Prostate gland (tissue), 2 donors: ENCODE measurements at places on chromosomes 2 and 18.

GRCh38 chr2:143230506-143231253 is 101.5 kb downstream of the ARHGAP15 start:
- no peak for DNase-seq

DNA sequence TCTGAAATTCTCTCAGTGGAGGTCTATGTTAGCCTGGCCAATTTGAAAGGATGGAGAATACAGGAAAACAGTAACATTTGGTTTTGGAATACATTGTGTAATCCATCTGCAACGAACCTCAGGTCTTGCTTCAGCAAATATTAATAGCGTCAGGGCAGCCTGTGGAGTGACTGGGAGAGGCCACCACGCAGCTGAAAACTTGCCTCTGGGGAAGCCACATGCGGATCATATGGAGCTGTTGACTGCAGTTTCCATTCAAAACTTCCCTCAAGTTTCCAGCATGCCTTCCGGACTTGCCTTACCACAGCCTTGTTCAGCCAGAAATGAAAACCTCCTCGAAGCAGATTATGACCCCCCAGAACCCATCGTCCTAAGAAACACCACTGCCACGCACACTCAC is 25.7 kb downstream of the BCL11A start:
- DNase-seq = no peak

DNA sequence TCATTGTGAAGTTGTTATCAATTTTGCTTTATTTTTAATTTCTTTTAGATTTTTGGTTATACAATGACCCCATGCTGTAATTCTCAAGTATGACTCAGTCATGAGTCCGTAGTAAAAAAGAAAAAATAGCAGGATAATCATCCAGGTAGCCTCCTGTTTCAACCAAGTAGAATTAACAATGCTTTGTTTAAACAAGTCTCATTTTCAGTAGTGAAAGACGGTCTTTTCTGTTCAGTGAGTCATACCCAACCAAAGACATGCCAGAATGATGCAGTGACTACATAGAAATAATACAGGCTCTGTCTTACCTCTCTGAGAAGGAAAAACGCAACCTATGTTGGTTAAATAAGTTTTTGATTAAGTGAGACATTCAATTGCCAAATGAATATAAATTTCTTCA is 67.8 kb upstream of the DSC1 start:
- DNase-seq = no peak

DNA sequence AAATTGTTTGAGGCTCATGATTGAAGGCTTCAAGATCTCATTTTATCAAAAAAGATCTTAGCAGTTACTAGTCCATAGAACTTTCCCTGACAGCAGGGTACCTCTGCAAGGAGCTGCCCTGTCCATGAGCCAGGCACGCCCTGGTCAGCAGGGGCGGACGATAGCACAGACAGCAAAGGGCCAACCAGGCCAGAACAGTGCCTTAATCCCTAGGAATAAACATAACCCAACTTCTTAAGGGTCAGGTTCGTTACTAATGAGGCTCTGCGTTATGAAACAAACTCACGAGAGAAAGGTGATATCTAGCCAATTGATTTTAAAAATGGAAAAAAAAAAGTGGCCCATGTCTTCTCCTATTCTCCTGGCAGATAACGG is 59.2 kb downstream of the BCL2 start:
- DNase-seq = no peak

DNA sequence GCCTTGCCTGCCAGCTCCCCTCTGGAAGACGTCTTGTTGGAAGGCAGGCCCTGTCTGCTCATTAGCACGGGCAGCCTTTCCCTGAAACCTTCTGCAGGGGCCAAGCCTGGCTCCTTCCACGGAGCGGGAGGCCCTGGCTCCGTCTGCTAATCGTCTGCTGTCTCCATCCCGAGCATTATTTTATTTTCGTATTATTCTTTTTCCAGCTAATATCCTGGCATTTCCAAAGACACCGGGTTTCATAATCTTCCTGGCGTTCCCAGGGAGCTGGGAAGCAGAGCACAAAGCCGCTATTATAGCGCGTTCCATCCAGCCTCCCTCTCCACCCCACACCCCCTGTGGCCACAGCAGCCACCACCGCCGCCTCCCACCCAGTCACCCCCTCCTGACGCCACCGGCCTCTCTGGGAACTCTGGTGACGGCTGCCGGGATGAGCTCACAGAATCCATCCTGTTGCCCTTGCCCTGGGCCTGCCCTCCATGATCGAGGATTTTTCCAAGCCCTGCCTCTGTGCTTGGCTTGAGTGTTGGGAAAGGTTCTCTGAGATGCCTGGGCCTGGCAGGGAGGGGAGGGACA is 125.5 kb downstream of the DYSF start:
- DNase-seq = no peak

GRCh38 chr2:148027822-148028221 is 6.9 kb downstream of the MBD5 start:
- no peak for DNase-seq

DNA sequence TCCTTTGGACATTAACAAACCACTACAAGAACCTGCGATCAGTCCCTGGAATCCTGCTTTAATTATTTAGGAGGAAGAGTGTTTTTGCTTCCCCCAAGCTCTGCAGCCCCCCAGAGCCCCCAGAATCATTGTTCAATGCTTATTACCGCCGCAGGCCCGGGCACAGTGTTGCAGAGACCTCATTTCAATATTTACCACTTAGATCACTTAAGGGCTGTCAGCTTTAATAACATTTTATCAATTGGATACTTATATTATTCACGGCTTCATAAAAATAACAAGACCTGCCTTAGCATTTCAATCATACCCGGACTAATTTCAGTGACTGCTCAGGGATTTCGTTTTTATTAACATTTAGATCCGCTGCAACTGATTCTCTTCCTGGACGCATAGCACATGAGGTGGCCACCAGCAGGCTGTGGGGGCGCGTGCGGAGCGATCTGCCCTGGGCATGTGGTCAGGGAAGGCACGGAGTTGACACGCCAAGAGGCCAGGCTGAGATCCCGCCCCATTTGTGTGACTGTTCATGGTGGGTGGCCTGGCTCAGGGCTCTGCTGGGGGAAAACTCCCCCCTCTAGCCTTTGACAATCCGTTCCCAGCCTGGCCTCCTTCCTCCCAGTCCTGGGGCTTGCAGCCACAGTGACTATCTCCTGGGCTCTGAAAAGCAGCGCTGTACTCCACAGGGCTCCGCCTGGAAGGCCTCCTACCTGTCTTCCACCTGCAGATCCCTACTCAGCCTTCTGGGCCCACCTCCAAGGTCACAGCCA is 267.6 kb downstream of the SRBD1 start:
- DNase-seq = no peak

DNA sequence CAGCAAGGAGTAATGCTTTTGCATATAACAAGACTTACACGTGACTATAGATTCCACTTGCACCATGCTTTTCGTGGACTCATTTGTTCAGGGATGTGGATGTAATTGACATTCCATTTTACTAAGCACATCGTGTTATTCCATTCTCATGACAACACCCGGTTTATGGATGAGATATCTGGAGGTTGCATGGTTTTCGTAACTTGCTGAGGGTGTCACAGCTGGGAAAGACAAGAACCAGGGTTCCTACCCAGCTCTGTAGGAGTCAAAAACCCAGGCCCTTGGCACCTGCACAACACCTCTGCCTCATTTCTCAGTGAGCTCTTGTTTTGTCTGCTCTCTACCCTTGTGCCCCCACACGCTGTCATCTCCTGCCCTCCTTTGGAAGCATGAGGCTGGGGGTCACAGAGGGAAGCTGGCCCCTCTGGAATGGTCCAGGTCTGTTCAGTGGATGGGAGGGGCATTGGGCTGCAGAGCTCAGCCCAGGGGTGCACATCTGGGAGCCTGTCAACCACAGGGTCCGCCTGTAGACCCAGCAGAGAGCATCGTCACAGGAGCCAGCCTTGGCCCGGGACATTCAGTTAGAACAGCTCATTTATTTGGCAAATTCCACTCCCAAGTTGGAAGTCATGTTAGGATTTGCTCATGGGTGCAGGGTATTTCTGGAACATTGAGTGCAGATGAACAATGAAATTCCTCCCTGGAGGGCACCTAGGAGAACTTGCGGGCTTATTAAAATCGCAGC is 120.1 kb upstream of the TWIST2 start:
- no peak for DNase-seq

DNA sequence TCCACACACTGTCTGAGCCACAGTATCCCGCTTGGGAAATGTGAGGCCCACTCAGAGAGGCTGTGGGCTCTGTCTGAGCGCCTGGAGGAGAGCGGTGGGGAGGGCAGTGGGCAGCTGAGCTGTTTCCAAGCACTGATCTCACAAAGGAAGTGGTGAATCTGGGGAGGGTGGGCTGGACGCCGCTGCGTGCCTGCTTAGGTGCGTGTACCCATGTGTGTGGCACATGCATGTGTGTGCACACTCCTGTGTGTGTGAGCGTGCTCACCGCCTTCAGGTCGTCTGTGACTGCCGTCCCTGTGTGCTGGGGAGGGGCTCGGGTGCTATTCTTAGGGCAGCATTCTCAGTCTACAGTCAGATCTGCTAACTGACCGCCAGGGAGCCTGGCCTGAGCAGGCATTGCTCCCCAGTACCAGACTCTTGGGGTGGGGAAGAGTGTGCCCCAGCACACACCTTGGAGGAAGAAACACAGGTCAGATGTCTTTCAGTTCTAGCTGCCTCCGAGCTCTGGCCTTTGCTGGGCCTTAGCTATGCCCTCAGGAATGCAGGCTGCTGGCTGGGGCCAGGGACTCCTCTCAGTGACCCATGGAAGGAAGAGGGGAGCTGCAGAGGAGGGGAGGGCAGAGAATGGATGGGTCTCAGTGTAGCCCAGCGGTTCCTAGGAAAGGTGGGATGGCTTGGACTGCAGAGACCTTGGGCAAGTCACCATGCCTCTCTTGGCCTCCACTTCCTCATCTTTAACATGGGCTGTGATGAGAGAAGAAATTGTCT is 31.4 kb downstream of the KCNIP3 start:
- DNase-seq = no peak

GRCh38 chr2:101081375-101081907 is 69.7 kb downstream of the TBC1D8 start:
- DNase-seq = no peak

DNA sequence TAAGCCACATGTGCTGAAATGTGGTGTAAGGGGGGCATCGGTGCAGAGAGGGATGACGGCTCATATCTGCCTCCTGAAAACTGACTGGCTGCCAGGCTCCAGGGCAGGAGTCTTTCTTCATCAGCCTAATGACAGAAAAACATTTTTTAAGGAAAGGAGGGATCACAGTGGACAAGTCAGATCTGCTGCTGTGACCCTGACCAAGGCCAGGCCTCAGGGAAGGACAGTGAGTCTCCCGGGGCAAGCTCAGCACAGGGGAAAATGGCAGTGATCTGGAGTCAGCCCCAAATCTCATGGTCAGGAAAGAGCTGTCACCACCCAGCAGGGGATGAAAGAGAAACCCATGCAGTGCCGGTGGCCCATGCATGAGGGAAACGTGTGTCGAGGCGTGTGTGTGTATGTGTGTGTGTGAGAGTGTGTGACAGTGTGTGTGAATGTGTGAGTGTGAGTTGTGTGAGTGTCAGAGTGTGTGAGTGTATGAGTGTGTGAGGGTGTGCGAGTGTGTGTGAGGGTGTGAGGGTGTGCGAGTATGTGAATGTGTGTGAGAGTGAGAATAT is 134.5 kb downstream of the INHBB start:
- DNase-seq = no peak

- DNase-seq = no peak
Observed at GRCh38 chr2:231312066-231312465, 83.4 kb upstream of the B3GNT7 start.

GRCh38 chr2:38661306-38661705 is 4.6 kb upstream of the GALM start:
- DNase-seq = no peak

DNA sequence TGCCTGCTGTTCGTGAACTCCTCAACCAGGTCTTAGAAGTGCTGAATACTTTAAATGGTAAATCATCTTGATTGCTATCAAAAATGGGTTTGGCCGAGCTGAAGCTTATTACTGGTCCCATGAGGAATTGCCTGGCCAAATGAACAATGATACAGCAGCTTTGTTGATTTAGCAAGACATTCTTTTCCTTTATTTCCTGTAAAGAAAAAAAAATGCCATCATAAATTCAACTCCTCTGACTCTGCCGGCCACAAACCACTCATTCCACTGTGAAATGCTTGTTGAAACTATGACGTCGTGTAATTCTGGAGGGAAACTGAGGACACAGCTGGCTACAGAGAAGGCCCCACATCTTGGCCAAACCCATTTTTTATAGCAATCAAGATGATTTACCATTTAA is 74.2 kb upstream of the ID2 start:
- DNase-seq = no peak

GRCh38 chr2:135850892-135851668 is 14.1 kb upstream of the LCT start:
- DNase-seq = no peak

DNA sequence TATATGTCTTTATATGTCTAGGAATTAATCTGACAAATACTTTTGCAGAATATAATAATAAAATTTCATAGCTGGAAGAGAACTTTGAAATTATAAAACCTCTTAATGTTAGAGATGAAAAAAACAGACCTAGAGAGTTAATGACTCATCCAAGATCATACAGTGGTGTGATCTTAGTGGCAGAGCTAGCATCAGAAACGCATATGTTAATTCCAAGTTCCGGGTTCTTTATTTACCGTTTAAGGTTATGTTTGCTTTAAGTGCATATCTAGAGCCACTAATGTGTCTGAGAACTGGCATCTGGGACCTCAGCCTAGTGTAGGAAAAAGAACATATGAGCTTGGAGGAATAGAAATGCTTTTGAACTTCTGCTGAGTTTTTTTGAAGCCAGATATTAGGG is 24.3 kb downstream of the CERS6 start:
- no peak for DNase-seq

DNA sequence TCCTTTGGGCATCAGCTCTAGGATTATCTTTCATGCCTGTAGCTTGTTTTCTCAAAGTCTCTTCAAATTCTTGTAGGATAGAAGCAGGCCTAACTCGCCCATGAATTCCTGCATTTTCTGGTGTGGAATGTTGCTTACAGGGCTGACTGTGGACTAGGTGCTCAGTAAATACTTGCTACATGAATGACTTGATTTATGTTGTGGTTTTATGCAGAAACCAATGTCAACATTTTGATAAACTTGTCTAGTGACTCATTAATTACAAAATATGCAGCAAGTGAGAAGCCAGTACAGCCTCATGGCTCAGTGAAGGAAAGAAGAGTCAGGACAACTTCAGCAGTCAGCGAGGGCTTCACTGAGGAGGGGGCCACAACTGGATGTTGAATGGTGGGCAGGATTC is 110.6 kb upstream of the SIX2 start:
- DNase-seq = no peak

DNA sequence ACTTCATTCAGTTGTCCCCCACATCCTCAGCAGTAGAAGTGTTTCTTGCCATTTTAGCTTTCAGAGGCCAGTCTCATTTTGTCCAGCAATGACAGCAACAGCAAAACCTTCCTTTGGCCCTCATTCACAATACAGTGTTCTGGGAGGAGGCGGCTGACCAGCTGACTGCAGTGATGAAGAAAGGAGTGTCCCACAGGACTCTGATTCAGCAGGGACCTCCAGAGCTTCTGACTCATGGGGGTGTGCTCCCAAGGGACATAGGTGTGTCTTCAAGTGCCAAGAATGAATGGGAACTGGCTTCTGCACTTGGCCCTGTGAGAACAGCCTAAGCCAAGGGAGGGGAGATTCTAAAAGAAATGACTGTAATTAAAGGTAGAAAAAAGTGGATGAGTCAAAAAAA is 147.0 kb upstream of the PELI1 start:
- DNase-seq = no peak
